ENCODE measurements at places on chromosomes 7 and 10.

DNA sequence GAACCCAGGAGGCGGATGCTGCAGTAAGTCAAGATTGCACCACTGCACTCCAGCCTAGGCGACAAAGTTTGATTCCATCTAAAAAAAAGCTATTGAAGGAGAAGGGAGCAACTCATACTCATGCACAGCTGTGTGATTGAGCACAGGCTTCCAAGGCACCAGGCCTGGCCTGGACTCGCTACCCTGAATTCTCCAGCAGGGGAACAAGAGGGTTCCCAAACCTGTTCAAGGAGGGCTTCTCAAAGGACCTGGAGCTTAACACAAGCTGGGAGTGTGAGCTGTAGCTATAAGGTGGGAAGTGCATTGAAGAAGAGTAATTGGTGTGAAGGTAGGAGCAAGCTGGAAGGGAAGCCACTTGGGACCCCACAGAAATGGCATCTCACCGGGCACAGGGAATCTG, 15.1 kb upstream of the DDIT4 start:
- DNase-seq = no peak

- DNase-seq = no peak
Measured at GRCh38 chr10:89428877-89429276, 14.5 kb downstream of the IFIT5 start.

DNA sequence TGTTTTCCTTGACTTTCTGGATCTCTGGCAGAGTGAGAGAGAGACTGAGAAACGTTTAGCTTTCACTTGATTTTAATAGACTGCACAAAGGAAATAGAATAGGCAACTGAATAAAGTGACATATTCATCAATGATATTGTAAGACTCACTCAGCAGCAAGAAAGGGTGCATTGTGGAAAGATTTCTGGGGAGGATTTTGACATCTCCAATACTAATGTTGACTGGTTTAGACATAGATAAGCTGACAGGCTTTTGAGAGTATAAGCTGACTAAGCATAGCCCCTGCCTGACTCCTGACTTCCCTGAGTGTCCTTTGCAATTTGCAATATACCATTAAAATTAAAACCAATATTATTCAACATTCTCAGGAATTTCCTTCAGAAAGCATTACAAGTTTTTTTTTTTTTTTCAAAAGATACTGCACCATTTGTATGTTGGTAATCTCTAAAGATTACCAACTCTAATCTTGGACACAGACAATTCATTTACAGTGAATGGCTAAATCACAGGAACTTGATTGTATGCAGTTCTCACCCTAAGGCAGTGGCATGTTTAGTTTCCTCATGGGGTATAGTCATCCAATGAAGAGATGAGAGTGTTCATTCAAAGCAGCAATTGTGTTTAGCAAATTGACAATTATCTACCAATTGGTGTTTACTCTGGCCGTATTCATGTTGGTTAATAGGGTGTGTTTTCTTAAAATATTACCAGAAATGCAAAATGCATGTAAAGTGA, 325.6 kb downstream of the SORCS3 start:
- DNase-seq = no peak

GRCh38 chr7:300048-300447, 10.1 kb downstream of the FOXL3 start:
- no peak for DNase-seq

DNA sequence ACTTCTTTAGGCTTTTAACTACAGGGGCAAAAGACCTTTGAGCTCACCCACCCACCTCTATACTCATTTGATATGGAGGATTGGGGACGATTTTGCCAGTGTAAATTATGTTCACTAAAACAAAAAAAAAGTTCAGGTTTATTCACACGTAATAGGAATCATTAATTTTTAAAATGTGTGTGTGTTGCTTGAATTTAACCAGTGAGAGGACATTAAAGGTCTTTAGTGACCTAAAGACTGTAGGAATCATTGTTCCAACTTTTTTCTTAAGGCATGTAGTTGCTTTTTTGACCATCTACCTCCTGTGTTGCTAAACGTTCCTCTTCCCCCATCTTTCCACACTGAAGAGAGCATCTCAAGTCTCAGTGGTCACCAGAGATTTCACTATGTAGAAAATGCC, 1.1 kb downstream of the SSBP1 start:
- no peak for DNase-seq

- DNase-seq = no peak
Measured at GRCh38 chr10:130025811-130026485, 61.9 kb upstream of the EBF3 start.

GRCh38 chr10:43024942-43025700, 51.7 kb upstream of the RET start:
- DNase-seq = no peak

- DNase-seq = no peak
Measured at GRCh38 chr7:1706381-1706720, 36.3 kb downstream of the ELFN1 start.

DNA sequence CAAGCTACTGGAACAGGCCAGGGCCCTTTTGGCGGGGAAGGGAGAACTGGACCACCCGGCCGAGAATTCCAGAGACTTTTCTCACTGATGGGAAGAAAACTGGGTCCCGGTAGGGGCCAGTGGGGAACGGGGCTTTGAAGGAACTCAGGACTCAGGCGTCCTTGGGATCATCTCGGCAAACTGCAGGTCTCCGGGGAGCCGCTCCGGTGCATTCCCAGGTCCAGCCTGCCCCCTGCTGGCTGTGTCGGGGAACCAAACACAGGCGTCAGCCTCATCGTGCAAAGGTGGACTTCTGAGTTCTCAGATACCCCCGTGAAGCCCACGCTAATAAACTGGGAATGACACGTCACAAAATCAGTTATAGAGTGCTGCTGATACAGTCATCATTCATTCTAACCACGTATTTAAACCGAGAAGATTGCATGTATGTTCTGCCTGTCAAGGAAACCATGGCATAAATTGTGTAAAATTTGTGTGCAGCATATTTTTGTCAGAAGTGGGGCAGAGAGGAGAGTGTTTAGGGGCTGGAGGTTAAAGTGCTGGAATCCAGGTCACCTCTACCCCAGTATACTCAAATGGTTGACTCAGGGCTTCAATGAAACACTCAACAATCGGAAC, 76.1 kb upstream of the CPXM2 start:
- DNase-seq = peak; percentile 65

- no peak for DNase-seq
Measured at GRCh38 chr10:3008518-3009195, 58.7 kb upstream of the PFKP start.

GRCh38 chr10:93968540-93968945, 25.2 kb upstream of the PLCE1 start:
- DNase-seq = no peak

DNA sequence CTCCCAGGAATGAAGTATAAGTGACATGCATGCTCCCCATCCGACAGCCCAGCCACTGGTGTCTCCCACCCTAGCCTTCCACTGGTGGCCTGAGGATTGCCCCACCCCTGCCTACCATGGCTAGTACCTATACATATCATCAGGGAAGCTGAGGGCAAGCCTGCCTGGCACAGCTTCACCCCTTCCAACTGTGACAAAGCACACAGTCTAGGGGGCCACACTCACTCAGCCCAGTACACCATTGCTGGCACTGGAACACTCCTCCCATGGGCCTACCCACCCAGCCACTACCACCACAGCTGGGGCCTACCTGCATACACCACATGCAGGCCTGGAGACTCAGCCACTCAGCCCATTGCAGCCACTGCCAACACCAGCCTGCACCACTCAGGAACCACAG, 393.1 kb upstream of the STEAP1 start:
- no peak for DNase-seq

DNA sequence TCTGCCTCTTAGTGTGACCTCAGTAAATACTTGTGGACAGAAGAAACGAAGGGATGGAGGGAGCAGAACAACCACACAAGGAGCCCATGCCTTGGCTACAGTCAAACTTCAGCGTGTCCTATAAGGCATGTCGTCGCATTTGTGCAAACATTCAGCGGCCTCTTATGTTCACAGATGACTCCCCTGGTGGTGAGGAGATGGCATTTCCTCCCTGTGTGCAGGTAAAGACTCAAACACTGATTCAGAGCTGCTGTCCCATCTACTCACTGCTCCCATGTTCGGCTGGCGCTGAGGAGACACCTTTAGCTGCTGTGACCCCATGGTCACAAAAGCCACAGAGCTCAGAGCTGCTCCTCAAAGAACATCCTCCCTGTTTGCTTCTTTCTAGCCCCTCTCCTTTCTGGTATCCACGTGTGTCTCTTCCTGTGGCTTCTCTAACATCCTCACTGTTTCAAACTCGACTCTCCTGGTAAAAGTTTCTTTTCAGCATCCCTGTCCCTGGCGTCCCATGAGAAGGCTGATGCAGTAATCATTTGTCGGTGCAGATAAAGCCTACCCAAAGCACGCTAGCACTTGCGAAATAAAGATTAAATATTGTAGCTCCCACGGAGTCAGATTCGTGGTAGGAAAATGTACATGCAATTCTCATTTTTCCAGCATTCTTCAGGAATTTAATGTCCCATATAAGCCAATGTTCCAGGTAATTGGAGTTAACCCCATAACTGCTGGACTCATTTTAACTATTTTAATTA, 124.9 kb upstream of the NEBL start:
- DNase-seq = no peak

DNA sequence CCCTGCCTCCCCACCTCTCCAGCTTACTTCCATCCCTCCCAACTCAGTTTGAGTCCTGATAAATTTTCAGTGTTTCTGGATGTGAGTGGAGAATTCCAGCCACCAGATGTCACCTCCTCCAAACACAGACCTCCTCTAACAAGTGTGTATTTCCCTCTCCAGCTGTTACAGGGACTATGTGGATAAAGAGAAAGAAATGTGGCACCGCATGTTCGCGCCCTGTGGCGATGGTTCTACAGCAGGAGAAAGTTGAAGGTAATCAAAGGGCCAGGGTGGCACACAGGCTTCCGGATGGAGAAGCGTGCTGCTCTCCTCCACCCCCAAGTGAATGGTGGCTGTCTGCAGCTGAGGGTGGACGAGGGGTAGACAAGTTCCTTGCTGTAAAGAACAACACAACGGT, 14.7 kb downstream of the FKBP6 start:
- DNase-seq = no peak

DNA sequence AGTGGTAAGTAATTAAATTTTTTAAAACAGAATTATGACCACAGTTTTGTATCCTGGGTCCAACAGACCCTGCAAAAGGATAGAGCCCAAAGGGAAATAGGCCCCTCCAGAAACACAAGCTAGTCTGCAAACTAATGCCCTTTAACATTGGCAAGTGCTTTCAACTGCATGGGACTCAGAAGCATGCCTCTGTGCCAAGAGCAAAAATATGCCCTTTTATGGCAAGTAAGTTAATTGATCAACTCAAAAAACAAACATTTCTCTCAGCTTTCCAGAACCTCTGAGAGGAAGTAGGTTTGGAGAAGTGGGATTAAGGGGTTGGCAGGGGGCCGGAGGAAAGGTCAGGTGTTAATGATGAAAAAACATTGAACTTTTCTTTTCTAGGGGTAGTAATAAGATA, 186.6 kb upstream of the PRSS1 start:
- no peak for DNase-seq

GRCh38 chr10:24262929-24263590, 54.1 kb downstream of the KIAA1217 start:
- no peak for DNase-seq

DNA sequence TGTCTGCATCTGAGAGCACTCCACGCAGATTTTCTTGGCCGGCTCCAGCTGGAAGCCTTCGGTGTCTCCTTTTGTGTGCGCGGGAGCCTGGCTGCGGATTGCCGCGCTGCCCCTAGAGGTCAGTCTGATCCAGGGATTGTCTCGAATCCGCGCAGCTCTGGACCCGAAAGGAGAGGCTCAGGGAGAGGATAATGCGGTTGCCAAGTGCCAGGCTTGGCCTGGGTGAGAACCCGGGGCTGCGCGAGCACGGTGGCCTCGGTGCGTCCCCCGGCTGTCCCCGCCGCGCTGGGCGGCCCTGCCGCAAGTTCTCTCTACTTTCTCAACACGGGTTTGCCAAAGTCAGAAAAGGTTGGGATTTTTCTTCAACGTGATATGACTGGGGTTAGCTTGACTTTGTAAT, 140.9 kb downstream of the ADCYAP1R1 start:
- DNase-seq = no peak

DNA sequence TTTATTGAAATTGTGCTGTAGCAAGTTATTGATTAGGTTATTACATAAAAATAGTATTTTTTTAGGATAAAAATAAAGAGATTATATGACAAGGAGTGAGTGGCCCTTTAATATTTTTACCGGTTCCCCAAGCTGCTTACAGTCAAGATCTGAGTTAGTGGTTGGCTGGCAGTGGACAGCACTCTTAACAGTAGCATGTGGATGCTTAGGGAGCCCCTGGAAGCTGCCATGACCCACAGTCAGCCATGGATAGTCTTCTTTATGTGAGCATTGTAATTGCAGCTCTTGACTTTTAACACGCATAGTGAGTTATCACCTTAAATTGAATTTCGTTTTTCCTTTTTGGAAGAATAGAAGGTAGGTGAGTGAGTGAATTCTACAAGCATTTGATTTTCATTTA, 22.1 kb downstream of the RAB18 start:
- DNase-seq = no peak

- no peak for DNase-seq
Measured at GRCh38 chr10:4334871-4335270, 491.1 kb upstream of the AKR1E2 start.

- no peak for DNase-seq
Measured at GRCh38 chr10:53233749-53234148, 461.2 kb upstream of the MBL2 start.

GRCh38 chr7:137160236-137160635, 183.3 kb downstream of the PTN start:
- no peak for DNase-seq

GRCh38 chr10:69629519-69629896, 539 bp upstream of the FAM241B start:
- no peak for DNase-seq

GRCh38 chr10:95451568-95452524, 109.3 kb downstream of the SORBS1 start:
- DNase-seq = no peak

- DNase-seq = no peak
Measured at GRCh38 chr7:101164071-101164840, 1.1 kb downstream of the VGF start.

DNA sequence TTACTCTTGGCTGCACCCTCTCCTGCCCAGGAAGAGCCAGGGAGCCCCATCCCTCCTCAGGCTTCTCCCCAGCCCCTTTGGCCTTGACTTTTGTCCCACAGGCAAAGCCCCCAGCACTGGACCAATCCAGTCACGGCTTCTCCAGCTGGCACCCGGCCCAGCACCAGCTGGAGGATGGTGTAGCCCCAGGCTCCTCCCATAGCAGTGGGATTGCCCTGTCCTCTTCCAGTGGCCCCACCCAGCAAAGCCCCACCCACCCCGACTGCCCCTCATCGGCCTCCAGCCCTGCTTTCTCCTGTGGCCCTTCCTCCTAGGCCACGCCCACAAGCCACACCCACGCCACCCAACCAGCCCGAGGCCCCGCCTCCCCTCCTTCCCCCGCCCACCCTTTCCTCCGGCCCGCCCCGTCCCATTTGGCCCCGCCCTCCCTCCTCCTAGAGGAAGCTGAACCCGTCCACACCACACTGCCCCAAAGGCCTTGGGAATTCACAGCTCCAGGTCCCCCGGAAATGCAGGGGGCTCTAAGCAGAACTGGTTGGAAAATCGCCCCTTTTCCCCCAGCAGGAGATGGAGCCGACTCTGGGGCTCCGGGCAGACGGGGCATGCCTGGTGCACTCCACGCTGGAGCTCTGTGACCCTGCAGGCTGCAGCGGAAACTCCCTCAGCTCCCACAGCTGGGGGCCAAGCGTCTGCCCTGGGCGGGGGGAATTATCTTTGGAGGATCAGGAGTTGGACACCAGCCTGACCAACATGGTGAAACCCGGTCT, 25.2 kb downstream of the GET4 start:
- DNase-seq = peak; percentile 45

GRCh38 chr10:97597778-97598177, 8.3 kb downstream of the C10orf62 start:
- DNase-seq = peak; percentile 20

- no peak for DNase-seq
Measured at GRCh38 chr7:130486954-130487436, 4.9 kb upstream of the MEST start.

All from hematopoietic multipotent progenitor cell (in vitro differentiated cells).